ENCODE measurements at places on chromosomes 7 and 10. TPM values are rescaled to one million over a fixed set of nuclear protein-coding genes. Genes with fewer than 3 reads are reported as not detected.

GRCh38 chr7:129501760-129502707 is at the start of gene SMKR1:
SMKR1 (plus strand) TSS chr7:129502531; CDS start chr7:129502825, 294 bp downstream.
- peak; percentile 59 for DNase-seq

DNA sequence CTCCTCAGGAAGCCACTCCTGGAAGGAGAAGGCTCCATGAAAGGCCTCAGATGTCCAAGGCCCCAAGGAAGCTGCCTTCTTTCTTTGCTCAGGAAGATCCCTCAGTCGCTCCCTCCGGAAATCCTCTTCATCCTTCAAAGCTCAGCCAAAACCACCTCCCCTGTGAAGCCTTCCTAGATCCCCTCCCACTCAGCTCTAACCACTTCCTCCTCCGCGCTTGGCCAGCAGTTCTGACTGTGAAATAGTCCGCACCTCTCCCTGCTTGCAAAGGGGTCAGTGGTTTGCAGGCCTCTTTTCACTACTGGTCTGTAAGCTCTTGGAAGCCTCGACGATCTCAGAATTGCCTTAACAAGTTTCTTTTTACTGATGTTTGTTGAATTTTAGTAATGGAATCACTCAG is 23.9 kb downstream of the PYROXD2 start:
- no peak for DNase-seq

- no peak for DNase-seq
These were observed 31.4 kb upstream of the CDH23 start for GRCh38 chr10:71365366-71365765.

DNA sequence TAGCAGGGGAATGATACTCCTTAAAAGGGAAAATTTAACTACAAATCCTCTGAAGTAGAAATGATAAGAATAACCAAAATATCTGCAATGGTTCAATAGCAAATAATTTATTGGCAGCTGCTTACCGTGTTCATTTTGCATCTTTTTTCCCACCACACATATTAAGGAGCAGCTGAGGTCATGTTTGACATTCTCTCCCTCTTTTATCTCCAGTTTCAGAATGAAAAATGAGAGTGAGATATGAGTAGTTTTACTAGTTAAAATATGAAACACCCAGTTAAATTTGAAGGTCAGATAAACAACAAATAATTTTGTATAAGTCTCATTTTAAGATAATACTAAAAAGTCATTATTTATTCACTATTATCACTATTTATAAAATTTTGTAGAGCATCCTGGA is 3.1 kb downstream of the LIPN start:
- no peak for DNase-seq

DNA sequence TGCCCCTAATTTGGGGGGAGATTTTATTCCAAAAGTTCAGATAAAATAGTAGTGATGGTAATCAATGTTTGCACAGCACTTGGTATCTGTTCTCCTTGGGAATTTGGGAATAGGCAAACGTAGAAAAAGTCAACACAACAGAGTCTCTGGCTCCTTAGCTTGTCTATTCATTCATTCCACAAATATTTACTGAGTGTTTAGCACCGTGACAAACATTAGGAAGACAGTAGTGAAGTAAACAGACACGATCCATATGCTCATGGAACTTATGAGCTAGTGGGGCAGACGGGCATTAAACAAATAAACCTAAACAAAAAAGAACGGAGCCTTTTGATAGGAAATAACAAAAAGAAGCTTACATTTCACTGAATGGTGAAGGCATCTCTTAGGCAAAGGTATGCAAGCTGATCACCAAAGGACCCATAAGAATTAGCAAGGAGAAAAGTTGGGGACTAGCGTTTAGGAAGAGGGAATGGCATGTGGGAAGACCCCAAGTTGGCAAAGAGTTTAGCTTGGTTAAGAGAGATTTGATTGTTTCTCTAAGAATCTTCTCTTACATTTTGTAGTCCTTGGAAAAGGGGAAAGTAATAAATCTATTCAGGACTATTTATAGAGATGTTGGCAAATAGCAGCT is 243.9 kb upstream of the NPY start:
- DNase-seq: no peak

GRCh38 chr10:25646371-25646770 is 287.7 kb upstream of the MYO3A start:
- no peak for DNase-seq

GRCh38 chr10:89535171-89536012 is at the start of gene SLC16A12:
SLC16A12 (minus strand) TSS chr10:89535594; CDS start chr10:89462578, 73,016 bp downstream.
- DNase-seq: no peak

Gene KCP
- 9.6 TPM for polyA plus RNA-seq

- no peak for DNase-seq
These were observed 303.5 kb downstream of the PTPRN2 start for GRCh38 chr7:158284121-158284520.

Gene NAT16
- 0.08 TPM for polyA plus RNA-seq

- no peak for DNase-seq
These were observed 52.3 kb downstream of the RNLS start for GRCh38 chr10:88530629-88531391.

Gene PTN
- 94.3 TPM for polyA plus RNA-seq

DNA sequence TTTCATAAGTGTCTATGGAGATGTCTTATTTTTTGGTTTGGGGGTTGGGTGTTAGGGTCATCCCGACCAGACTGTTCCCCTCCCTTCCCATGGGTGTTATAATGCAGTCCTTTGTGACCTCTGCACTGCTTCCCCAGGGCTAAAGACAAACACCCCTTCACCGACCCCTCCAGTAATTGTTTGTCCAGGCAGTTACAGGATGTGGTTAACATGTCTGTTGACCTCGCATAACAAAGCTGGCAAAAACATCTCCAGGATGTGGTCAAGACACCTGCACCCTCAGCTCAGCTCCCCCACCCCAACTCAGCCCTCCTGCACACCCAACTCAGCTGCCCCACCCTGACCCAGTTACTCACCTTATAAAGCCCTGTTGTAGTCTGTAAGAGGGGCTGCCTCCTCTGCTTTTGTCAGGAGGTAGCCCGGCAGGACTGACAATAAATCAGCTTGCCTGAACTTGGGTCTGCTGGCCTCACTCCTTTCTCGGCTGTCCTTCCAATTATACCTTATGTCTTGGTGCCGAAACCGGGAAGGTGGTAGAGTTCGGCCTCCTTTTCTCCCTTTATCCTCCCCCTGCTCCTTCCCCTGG is 102.2 kb downstream of the ZNF92 start:
- no peak for DNase-seq

DNA sequence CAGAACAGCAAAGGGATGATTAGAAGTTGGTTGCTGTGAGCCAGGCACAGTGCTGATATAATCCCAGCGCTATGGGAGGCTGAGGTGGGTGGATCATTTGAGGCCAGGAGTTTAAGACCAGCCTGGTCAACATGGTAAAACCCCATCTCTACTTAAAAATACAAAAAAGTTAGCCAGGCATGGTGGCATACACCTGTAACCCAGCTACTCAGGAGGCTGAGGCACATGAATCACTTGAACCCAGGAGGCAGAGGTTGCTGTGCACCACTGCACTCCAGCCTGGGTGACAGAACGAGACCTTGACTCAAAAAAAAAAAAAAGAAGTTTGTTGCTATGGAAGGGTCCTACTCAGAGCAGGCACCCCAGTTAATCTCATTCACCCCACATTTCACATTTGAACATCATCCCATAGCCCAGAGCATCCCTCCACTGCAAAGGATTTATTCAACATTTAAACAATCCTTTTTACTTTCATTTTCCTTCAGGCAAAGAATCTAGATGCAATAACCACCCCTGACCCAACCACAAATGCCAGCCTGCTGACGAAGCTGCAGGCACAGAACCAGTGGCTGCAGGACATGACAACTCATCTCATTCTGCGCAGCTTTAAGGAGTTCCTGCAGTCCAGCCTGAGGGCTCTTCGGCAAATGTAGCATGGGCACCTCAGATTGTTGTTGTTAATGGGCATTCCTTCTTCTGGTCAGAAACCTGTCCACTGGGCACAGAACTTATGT is 4.1 kb downstream of the IL6 start:
- no peak for DNase-seq

Gene CRPPA
- polyA plus RNA-seq: 3.9 TPM

DNA sequence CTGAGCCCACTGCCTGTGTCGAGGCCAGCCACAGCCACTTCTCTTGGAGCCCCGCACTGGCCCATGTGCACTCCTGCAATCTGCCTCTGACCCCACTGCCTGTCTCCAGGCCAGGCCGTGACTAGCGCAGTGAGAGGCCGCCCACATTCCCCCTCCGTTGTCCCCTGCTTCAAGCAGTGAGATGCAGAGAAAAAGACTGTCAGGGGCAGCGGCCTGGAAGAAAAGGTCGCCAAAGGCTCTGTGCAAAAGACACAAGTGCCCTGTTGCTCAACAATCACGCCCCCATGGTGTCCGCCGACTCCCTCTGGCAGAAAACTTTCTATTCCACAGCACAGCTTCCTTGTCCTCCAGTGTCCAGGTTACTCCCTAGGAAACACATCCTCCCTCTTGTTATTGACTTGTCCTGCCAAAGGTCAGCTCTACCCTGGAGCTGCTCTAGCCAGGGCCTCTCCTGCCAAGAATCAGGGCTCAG is 9.9 kb downstream of the FAM131B start:
- no peak for DNase-seq

Gene ANK3
- polyA plus RNA-seq: 18.1 TPM

Gene APBB1IP
- polyA plus RNA-seq: 1.7 TPM

- no peak for DNase-seq
These were observed 29.2 kb downstream of the STK17A start for GRCh38 chr7:43612128-43612527.

DNA sequence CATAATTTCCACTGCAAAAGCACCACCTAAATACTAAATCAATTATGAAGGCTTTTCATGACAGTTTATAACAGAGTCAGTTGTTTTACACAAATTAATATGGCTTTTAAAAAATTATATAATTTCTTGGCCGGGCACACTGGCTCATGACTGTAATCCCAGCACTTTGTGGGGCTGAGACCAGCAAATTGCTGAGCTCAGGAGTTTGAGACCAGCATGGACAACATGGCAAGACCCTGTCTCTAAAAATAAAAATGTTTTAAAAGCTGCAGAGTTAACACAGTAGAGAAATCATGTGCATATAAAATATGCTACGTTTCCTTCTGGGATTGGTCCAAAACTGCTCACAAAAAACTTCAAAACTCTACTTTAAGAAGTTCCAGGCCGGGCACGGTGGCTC is 43.6 kb upstream of the EIF4H start:
- no peak for DNase-seq

DNA sequence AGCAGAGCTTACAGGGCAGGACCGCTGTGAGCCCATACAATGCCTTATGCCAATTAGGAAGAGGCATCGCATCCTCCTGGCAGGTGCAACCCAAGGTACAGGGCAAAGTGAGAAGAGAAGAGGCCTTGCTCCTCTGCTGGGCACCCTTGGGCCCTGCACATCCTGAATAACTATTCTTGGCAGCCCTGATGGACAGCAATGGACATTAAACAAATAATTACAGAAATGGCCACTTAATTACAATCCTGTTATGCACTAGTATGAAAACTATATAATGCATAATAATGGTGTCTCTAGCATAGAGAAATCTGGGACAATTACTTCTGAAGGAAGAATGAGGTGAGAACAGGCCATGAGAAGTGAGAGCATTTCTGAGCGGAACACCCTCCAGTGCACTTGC is 83.5 kb downstream of the PLPP4 start:
- no peak for DNase-seq

Gene NANOS1
- polyA plus RNA-seq: 4.4 TPM

Gene UPK3B
- 6.8 TPM for polyA plus RNA-seq

DNA sequence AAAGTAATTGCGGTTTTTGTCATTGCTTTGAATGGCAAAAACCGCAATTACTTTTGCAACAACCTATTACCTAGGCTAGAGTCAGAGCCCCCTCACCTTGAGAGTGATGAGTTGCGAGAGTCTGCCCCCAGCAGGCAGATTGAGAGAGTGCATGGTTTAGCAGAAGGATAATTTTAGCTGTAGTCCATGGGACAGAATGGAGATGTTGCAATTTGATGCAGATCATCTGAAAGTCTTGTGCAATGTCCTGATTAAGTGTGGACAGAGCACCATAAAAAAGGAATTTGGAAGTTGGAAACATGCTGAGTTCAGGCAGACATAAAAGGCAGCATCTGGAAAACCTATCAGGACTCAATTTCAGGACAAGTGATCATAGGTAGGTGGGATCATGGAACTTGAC is 48.7 kb downstream of the GPR141 start:
- peak; percentile 90 for DNase-seq

DNA sequence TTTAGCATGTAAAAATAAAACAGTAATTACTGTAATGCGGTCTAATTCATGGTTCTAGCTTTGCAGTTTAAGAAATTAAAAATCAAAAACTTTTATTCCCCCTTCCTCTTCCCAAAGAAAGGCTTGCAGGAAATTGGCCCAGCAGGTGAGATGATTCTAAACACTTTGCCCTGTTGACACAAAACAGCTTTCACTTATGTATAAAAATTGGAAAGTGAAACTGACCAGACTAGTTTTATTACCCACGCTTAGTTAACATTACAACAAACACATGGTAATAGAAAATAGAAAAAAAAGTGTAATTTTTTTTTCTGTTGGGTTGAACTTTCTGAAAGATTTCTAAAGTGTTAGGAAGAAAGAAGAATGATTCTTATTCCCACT is 1.2 kb upstream of the CCDC6 start:
- DNase-seq: no peak

Gene PALD1
- 20.7 TPM for polyA plus RNA-seq

DNA sequence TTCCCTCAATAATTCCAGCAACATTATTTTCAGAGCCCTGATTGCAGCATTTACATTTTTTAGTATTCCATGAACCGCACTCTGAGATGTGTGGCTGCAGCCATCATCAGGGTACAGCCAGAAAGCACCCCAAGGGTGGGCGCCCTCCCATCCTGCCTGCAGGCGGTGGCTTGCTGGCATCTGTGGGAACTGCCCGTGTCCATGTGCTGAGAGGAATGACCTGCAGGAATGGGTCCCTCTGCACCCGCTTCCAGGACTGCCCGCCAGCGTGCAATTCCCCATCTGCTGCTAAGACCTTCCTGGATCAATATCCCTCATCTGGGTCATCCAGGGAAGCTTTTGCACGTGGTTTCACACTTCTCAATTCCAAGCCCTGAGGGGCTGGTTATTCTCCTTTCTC is 32.8 kb upstream of the NUB1 start:
- no peak for DNase-seq

DNA sequence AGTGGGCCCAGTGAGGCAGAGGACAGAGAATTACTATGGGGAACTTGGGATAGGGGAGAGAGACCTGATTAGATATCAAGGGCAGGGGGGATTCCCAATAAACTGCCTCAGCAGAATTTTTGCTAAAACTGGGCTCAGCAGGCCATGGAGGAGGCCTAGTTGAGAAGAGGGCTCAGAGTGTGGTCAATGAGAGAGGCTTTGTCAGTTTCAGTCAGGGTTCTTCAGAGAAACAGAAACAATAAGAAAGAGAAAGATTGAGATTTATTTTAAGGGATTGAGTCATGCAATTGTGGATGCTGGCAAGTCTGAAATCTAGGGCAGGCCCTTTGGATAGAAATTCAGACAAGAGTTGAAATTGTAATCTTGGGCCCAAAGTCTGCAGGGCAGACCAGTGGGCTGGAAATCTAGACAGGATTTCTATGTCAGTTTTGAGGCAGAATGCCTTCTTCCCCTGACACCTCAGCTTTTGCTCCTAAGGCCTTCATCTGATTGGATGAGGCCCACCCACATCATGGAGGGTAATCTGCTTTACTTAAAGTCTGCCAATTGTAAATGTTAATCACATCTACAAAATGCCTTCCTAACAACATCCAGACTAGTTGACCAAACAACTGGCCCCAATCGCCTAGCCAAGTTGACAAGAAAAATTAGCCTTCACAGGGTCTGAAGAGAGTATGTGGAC is 33.5 kb upstream of the CCSER2 start:
- no peak for DNase-seq

GRCh38 chr7:107579885-107580715 is at the start of gene BCAP29:
BCAP29 (plus strand) TSS chr7:107580246; CDS start chr7:107580773, 527 bp downstream.
- peak; percentile 76 for DNase-seq
